ENCODE measurements at places on chromosomes 3 and 15.
A peak's percentile ranks its signal among the peaks of the same experiment; 100 is the strongest.

GRCh38 chr3:51942603-51943450 lies 664 bp downstream of the PARP3 start:
- peak; percentile 53 for DNase-seq

DNA sequence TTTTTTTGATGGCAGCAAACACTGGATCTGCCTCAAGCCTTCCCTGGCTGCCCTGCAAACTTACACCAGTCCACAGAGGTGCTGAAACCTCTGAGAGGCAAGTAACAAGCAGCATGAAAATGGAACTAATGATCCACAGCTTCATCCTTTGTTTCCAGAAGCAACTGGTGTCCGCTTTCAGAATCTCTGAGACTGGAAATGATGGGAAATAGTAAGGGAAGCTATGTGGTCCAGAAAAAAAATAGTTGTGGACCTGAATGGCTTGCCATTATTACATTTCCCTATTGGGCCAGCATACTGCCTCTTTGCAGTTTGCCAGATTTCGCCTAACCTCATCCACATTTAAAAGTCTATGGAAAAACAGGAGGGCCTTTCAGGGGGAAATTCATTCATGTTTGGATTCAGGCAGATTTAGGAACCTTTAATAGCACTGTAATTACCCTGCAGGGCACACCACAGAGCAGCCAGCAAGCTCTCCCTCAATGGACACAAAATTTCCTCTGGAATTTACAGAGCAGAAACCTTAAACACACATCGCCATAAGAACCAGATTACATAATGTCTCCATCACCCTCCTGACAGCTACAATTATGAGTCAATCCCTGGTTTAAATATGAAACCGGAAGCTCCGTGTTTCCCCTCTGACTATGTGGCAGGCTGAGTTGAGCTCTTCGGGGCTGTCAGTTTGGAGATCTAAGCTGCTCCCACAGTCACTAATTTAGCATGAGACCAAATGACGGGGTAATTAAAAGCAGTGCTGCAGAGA lies 134.4 kb downstream of the TMCO5A start:
- peak; percentile 78 for DNase-seq

- no peak for DNase-seq
Observed at GRCh38 chr3:147431751-147432150, 22.6 kb downstream of the ZIC1 start.

DNA sequence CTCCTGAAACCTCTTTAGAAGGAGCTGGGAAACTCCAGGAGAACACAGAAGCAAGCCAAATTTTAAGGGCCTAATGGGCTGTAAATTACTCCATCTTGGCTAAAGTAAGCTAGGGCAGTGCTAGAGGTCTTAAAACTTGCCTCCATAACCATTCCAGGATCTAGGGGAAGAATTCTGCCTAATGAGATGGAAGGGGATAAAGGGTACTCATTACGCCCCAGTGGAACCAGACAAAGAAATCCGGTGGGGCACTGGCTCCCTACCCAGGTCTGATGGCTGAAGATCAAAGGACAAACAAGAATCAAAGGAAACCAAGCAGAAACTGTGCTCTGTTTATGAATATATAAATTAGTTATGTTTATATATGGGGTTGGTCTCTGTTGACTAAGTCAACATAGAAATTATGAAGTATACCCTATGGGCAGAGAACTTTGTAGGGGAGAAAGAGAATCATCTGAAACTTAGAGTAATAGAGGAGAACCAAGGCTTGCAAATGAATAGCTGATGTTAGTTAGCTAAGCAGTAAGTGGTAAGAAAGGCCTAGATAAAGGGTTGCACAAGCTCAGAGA lies 57.8 kb downstream of the NCEH1 start:
- DNase-seq = no peak

DNA sequence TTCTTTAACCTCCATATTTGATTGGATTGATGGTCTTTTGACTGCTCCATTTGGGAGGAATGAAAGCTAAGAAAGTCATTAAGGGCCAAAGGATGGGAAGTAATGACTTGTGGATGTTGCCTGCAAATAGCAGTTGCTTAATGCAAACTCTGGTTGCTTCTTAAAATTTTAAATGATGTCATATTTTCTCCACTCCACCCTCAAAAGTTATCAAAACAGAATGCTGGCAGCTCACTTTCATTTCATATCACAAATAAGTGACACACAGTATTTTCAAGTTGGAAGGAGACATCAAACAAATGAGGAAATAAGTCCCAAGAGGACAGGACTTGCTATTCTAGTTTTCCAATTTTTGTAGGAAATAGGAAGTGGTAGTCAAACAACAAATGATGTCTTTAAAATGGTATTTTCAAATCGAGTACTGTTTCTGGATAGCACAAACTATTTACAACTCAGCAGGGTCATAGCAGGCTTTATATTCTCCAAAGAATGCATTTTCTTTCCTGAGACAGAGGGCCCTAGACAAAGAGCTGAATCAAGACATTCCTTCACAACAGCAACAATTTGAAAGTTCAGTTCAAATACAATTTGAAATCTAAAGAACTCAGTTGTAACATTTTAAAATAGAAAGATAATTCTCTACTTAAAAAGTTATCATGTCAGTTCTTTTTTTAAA lies 165.1 kb upstream of the UBE2E1 start:
- DNase-seq = no peak

- no peak for DNase-seq
Observed at GRCh38 chr3:46389306-46389705, 17.6 kb downstream of the CCR5AS start.

- no peak for DNase-seq
Observed at GRCh38 chr15:65790694-65791334, 1.3 kb downstream of the DENND4A start.

- DNase-seq = no peak
Observed at GRCh38 chr3:9161298-9161697, 88.1 kb downstream of the SRGAP3 start.

DNA sequence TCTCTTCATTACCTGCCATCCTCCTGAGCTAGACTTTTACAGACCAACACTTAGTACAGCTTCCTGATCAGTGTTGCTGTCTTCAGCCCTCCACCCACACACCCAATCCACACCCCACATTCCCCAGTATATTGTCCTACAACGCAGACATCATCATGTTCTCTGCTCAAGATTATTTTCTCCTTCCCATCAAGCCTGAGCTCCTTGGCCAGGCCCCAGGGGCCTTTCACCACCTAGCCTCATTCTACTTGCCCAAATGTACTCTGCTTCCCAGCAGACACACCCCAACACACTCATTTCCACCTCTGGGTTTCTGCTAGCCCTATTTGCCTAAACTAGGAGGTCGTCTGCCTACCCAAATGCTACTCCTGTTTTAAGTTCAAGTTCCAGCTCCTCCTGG lies 37.0 kb downstream of the DAPK2 start:
- no peak for DNase-seq

GRCh38 chr3:54698054-54698453 lies 229.8 kb downstream of the LRTM1 start:
- no peak for DNase-seq

GRCh38 chr3:12909710-12910109 lies 68.3 kb upstream of the RPL32 start:
- no peak for DNase-seq

DNA sequence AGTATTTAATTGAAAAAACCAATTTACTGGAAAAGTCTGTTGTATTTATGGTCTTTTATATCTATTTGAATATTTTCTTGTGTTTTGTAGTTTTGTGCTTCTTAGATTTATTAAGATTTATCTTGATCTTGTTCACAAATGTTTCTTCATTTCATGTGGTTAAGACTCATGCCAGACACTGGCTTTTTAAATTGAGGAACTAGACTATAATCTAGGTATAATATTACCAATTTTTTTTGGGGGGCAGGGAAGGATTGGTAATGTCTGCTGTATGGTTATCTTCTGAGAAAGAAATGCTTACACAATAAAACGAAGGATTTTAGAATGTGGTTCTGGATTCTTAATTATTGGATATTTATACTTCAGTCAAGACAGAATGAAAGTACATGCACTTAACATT lies 24.9 kb downstream of the AP4E1 start:
- no peak for DNase-seq

- no peak for DNase-seq
Observed at GRCh38 chr3:189361103-189361835, 189.5 kb downstream of the TPRG1 start.

DNA sequence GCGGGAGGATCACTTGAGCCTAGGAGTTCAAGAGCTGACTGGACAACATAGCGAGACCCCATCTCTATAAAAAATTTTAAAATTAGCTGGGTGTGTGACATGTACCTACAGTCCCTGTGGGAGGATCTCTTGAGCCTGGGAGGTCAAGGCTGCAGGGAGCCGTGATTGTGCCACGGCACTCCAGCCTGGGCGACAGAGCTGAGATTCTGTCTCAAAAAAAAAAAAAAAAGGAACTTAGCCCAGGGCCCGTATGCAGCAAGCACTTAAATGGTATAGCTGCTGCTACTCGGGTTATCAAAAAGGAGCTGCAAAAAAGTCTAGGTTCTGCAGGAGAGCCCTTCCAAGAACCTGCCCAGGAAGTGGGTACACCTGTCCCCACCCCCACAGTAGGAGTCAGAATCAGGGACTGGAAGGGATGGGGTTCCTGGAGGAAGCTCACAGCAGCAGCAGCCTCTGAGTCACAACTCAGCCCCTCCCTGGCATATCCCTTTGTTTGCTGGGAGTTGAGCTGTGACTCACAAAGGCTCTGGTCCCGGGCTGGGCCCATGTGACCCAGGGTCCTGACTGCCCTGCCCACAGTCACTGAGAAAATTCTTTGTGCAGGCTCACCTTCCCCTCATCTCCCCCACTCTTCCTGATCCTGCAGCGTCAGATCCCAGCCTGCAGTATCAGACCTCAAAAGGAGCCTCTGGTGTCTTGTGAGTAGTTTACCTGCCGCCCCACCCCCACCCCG lies at the start of gene SPATA12:
Gene SPATA12 (plus strand): TSS at position 576 of the 733 bp plus-strand sequence. CDS start 13,031 bp downstream, outside the sequence.
- peak; percentile 94 for DNase-seq

DNA sequence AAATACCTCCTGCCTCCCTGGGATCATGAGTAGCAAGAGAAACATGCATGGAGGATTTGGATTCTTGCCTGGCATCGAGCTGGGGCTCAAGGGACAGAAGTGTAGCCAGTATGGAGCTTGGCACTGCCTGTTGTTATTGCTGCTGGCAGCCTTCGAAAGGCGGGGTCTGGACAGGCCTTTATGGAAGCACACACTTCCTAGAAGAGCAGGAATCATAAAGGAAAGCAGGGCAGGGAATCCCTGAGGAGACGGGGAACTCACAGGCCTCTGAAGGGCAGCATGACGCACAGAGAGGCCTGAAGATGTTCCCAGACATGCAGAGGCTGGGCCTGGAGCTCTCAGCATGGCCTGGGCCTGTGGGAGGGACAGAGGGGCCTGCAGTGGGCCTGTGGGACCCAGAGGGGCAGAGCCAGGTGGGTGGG lies 18.6 kb upstream of the SLC41A3 start:
- DNase-seq = no peak

DNA sequence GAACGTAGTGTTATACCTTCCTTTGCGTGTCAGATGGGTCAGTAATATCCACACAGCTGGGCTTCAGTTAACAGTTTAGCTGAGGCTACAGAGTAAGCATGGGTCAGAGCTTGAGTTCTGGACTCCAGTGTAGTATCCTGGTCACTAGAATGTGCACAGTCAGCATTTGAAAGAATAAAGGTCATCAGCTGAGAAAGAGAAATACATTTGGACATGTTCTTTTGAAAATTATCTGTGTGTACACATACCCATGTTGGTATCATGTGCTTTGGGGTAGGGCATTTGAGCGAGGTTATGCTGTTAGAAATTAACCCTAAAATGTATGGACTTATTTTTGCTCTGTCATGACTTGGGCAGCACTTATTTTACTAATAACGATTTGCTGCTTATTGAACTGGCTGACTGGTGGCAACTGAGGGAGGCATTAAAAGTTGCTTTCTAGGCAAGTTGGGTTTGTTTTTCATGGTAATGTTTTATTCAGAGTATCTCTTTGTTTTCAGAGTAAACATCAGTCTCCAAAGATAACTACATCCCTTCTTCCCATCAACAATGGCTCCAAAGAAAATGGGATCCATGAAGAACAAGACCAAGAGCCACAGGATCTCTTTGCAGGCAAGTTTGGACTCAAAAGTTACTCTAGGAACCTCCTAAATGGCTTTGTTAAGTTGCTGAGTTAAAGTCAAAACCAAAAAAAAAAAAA lies 16.4 kb downstream of the SNX1 start:
- no peak for DNase-seq

- no peak for DNase-seq
Observed at GRCh38 chr15:56788359-56788758, 55.0 kb upstream of the ZNF280D start.

DNA sequence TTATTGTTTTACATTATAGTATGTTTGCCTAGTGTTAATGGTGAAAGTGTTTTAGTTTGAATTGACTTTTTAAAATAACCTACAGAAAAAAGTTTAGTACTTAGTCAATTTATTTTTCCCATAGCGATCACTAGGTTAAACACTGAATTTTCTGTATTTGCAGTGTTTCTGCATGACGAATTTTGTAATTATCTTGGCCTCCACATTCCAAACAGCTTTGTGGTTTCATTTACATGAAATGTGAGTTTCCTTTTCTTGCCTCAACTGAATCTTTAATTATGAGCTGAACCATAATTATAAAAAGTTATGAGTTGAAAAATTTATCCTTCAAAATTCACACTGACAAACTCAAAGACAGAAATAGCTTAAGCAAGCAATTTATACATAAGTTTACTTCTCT lies 235.5 kb downstream of the CTNNB1 start:
- DNase-seq = no peak

DNA sequence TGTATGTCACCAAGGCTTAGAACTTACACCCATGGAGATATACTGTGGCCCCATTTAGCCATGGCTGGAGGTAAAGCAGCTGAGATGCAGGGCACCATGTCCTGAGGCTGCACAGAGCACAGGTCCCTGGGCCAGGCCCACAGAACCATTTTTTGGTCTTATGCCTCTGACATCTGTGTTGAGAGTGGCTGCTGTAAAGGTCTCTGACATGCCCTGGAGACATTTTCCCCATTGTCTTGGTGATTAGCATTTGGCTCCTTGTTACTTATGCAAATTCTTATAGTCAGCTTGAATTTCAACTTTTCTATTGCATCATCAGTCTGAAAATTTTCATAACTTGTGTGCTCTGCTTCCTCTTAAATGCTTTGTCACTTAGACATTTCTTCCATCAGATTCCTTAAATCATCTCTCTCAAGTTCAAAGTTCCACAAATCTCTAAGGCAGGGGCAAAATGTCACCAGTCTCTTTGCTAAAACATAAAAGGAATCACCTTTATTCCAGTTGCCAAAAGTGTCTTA lies 701.3 kb downstream of the EPHA3 start:
- DNase-seq = no peak

- peak; percentile 95 for DNase-seq
Observed at GRCh38 chr15:40338921-40339620, 1.7 kb downstream of the CCDC9B start.

DNA sequence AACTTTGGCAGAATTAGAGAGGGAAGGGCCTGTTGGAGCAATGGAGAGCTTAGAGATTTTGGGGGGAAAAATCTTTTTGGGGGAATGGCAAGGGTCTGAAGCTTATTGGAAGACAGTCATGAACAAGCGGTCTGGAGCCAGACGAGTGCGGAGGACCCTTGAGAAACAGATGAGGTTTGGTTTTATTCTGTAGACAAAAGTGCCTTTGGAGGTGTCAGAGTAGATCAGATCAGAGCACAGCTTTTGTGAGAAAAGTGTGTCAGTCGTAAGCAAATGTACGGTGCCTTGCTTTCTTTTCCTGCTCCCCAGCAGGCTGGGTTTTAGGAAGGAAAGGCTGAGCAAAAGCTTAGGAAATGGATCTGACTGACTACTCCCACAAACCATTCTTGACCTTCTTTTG lies 236.8 kb upstream of the TPRG1 start:
- no peak for DNase-seq

- DNase-seq = no peak
Observed at GRCh38 chr15:27512281-27513001, 541.5 kb downstream of the GABRG3 start.
